ENCODE measurements at places on chromosomes 5 and 9. TPM values are rescaled to one million over a fixed set of nuclear protein-coding genes. Genes with fewer than 3 reads are reported as not detected.

DNA sequence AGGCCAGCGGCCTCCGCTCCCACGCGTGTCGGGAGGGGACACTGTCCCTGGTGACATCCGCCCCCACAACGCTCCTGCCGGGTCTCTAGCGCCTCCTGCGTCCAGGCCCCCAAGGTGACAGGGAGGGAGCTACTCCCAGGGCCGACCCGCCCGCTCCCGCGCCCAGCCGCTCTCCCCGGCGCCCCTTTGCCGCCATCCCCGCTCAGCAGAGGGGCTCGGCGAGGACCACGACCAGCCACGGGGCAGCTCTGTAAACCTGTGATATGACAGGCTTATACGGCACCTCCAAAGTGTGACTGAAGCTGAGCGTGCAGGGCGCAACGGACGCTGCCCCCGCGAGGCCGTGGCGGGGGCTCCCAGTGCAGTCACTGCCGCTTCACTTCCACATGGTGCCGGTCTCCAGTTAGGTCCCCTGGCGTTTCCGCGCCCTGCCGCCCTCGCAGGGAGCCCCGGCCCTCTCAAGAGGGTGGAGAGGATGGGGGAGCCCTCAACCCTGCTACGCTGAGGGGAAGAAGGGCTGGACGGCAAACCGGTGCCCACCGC lies 978 bp upstream of the ADCY2 start:
- no peak for DNase-seq

DNA sequence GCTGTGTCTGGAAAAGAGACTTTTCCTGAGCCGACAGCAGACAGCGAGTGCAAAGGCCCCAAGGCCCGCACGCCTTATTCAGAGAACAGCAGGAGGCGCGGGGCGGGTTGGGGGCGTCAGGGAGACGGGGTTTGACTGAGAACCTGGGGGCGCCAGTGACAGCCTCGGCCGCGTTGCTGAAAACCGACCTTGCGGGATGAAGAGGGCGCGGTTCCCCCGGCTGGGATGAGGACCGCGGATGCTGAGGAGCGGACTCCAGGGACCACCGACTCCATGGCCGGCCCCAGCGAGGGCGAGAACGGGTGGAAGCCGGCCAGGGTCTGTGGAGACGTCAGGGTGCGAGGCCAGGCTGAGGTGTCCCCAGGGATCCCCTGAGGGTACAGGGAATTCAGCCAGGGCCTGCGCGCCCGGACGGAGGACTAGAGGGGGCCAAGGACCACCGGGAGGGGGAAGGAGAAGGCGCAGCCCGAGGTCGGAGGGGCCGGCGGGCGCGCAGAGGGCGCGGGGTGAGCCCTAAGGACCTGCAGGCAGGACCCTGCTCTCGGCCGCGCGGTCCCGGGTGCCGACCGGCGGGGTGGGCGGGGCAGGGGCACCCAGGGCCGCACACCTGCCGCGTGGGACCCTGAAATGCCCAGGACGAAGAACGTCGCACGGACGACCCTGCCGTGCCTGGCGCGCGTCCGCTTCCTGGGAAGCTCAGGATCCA lies 837 bp upstream of the AHRR start:
- no peak for DNase-seq

- no peak for DNase-seq
Measured at GRCh38 chr9:133733796-133734533, 4.2 kb downstream of the SARDH start.

GRCh38 chr9:124790801-124791505 lies 14.0 kb downstream of the OLFML2A start:
- DNase-seq, result no peak

DNA sequence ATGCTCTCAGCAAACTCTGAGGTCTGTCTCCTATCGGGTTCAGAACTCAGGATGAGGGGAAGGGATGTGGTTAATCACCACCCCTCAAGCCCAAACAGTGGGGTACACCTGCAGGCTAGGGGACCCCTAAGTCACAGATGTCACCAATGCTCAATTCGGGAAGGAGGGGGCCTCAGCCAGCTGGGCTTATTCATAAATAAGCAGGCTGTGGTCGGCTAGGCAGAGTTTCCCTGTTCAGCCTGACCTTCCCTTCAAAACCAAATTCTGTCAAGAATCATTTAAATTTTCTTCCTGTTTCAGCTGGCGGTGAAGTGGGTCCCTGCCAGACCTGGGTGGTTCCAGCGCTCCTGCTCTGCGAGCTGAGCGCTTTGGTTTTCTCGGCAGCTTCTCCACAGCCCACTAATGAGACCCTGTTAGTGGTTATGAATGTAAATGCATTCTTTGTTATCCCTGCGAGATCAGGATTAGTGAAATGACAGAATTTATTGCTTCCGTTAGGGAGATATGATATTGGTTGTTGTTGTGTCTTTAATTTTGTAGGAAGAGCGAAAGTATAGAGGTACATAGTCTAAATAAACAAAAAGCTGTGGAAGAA lies 68.3 kb downstream of the AK8 start:
- no peak for DNase-seq

CDH18 gene
- 0.31 TPM for total RNA-seq
